ENCODE measurements at places on chromosomes 3 and 15.

GRCh38 chr3:72533591-72534473 is 314.4 kb downstream of the SHQ1 start:
- DNase-seq = no peak

- DNase-seq = no peak
These were observed 8.9 kb upstream of the ALDH1A2 start for GRCh38 chr15:58074452-58074851.

- DNase-seq = no peak
These were observed 27.6 kb downstream of the SLC4A7 start for GRCh38 chr3:27456554-27456953.

- no peak for DNase-seq
These were observed 51.1 kb upstream of the MAP4 start for GRCh38 chr3:48067271-48067670.

DNA sequence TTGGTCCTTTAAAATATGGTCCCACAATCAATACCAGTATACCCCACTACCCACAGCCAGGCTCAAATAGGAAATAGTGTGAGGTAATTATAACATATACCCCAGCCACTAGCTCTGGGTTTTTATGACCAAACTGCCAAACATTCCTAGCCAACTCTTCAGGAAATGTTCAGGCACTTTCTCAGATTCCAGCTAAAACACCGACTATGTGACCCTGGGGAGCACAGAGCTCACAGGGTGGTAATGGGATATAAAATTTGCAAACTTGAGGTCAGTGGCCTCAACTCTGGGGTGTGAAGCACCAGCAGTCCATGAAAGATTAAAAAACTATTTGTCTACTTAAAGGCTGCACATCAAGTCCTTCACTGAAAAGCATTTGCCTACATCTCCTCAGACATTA is 12.9 kb downstream of the FBN1 start:
- no peak for DNase-seq

GRCh38 chr3:59994732-59995304 is 945.0 kb upstream of the CFAP20DC start:
- DNase-seq = no peak

- DNase-seq = no peak
These were observed 95.6 kb downstream of the ULK4 start for GRCh38 chr3:41866298-41866697.

- no peak for DNase-seq
These were observed 78.7 kb downstream of the POLQ start for GRCh38 chr3:121467085-121467484.

DNA sequence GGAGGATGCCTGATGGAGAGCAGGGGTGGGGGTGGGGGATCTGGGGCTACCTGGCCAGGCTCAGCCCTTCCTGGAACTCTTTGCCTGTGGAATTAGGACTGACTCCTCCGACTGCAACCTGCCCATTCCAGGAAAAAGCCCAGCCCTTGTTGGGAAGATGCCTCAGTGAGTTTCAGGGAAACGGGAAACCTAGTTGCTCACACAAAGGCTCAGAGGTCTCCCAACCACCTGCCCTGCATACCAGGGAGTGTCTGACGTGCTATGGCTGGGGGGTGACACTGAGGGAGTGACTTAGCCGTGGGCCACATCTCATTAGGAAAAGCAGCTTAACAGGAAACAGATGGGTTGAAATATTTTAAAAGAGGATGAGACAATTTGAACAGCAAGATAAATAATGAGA is 27.9 kb downstream of the CYP8B1 start:
- no peak for DNase-seq

- peak; percentile 48 for DNase-seq
These were observed 54.1 kb upstream of the ATP2C1 start for GRCh38 chr3:130839813-130840212.
